Pancreas (tissue), 10 donors: ENCODE measurements at places on chromosomes 7 and 10. TPM values are rescaled to one million over a fixed set of nuclear protein-coding genes. Genes with fewer than 3 reads are reported as not detected.

GRCh38 chr7:114081606-114082425, 163.0 kb upstream of the PPP1R3A start:
- DNase-seq, result no peak
- H3K27ac ChIP-seq, result no peak overlapping the region
- H3K4me1 ChIP-seq, result peaks cover 5% of the 10 kb centered on the region
- no peak overlapping the region for H3K4me3 ChIP-seq

The HGF gene
- 0.42 TPM for total RNA-seq

The CCDC7 gene
- 8.4 TPM for total RNA-seq

DNA sequence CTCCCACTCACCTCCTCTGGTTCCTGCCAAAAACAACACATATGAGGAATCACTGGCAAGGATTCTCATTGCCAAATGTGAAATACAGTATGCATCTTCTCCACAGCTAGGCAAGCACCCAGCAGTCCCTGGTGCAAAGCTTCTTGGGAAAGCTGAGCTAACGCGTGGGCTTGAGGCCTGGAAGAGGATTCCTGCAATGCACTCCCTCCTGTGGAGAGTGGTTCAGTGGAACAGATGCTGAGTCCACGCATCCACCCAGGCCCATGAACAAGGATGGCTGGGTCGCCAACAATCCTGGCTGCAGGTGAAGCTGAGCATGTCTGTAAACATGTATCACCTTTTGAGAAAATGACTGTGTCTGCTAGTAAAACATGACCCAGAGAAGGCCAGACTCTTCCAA, 113.2 kb upstream of the CHST15 start:
- H3K36me3 ChIP-seq, result no peaks in the 10 kb centered on the region
- H3K27ac ChIP-seq, result no peak overlapping the region
- H3K27me3 ChIP-seq, result no peaks in the 10 kb centered on the region
- H3K4me3 ChIP-seq, result no peak overlapping the region
- no peaks in the 10 kb centered on the region for H3K4me1 ChIP-seq

DNA sequence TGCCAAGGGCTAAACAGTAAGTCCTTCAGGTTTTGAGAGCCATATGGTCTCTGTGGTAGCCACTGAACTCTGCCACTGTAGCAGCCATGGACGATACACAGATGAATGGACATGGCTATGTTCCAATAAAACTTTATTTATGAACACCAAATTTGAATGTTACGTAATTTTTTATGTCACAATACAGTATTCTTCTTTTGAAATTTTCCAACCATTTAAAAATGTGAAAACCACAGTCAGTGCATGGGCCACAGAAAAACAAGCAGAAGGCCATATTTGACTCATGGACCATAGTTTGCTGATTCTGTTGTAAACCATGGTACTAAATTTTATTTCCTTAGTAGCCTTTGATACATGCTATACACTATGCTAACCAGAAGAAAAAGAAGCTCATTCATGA, 361.8 kb downstream of the MAGI2 start:
- H3K36me3 ChIP-seq, result no peaks in the 10 kb centered on the region
- H3K4me1 ChIP-seq, result no peaks in the 10 kb centered on the region
- H3K4me3 ChIP-seq, result no peak overlapping the region
- DNase-seq, result no peak

DNA sequence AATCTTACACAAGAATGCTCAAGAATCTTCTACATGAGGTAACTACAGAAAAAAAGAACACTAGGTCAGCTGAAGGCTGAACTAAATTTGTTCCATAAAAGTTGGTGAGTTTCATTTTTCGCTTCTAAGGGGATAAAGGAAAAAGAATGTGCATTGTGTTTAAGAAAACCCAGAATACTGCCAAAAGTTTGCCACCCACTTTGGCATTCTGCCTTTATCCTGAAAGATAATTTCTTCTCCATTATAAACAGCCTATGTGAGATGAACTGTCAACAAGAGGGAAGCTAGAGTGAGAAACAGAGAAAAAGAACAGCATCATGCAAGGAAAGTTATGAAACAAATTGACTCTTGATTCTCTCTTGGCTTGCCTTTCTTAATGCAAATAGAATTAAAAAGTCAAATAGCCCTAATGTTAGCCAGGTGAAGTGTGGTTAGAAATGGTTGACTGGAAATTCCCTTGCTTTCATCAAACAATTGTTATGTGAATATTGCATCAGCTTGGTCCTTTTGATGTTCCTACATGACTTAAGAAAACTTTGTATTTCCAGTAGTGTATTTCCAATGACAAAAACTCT, 25.8 kb downstream of the STEAP1 start:
- H3K36me3 ChIP-seq, result no peaks in the 10 kb centered on the region
- H3K27ac ChIP-seq, result no peak overlapping the region
- DNase-seq, result no peak
- no peak overlapping the region for H3K4me3 ChIP-seq
- no peaks in the 10 kb centered on the region for H3K4me1 ChIP-seq
- no peaks in the 10 kb centered on the region for H3K27me3 ChIP-seq

The PRF1 gene
- 1.8 TPM for total RNA-seq

DNA sequence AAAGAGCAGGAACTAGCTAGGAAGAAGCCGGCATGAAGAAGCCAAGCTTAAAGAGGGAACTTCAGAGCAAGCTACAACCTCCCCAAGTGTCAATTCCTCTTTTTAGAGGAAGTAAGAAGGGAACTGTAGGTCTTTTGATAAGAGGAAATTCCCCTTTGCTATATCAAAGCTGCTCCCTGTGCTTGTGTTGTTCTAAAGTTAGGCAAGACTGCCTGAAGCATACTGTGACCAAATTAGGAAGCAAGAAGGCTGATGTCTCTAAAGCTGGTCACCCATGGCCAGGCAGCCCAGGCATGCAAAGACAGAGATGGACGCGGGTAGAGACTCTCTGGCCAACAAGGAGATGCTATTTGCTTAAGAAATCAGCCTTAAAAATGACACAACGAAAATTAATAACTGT, 87.9 kb downstream of the RNF216 start:
- no peak overlapping the region for H3K4me3 ChIP-seq
- DNase-seq, result no peak
- no peaks in the 10 kb centered on the region for H3K27me3 ChIP-seq
- no peak overlapping the region for H3K27ac ChIP-seq
- H3K36me3 ChIP-seq, result no peaks in the 10 kb centered on the region
- H3K4me1 ChIP-seq, result peaks cover 64% of the 10 kb centered on the region

GRCh38 chr7:34357068-34357467, 300.9 kb upstream of the NPSR1 start:
- no peaks in the 10 kb centered on the region for H3K36me3 ChIP-seq
- no peaks in the 10 kb centered on the region for H3K27me3 ChIP-seq
- DNase-seq, result no peak
- H3K27ac ChIP-seq, result no peak overlapping the region

- H3K4me3 ChIP-seq, result peak within 1 kb of the TSS; percentile 54
- peaks cover 6% of the 10 kb centered on the region for H3K4me1 ChIP-seq
- DNase-seq, result peak; percentile 62
- H3K27me3 ChIP-seq, result no peaks in the 10 kb centered on the region
- peak within 1 kb of the TSS; percentile 79 for H3K27ac ChIP-seq
Measured at GRCh38 chr7:93890464-93891068, at the start of gene TFPI2. Gene TFPI2, minus strand, starts transcription at chr7:93890753. Its CDS starts 75 bp downstream, at chr7:93890678.

The LEP gene
- total RNA-seq, result 0.08 TPM

- no peak for DNase-seq
- H3K36me3 ChIP-seq, result no peaks in the 10 kb centered on the region
- no peak overlapping the region for H3K27ac ChIP-seq
- peaks cover 11% of the 10 kb centered on the region for H3K27me3 ChIP-seq
Measured at GRCh38 chr10:118271671-118272070, 70.5 kb downstream of the FAM204A start.

The OPN4 gene
- not detected for total RNA-seq

GRCh38 chr10:132336064-132336746, 4.2 kb downstream of the LRRC27 start:
- no peaks in the 10 kb centered on the region for H3K4me1 ChIP-seq
- no peak overlapping the region for H3K27ac ChIP-seq
- H3K27me3 ChIP-seq, result no peaks in the 10 kb centered on the region
- DNase-seq, result no peak
- H3K36me3 ChIP-seq, result no peaks in the 10 kb centered on the region

DNA sequence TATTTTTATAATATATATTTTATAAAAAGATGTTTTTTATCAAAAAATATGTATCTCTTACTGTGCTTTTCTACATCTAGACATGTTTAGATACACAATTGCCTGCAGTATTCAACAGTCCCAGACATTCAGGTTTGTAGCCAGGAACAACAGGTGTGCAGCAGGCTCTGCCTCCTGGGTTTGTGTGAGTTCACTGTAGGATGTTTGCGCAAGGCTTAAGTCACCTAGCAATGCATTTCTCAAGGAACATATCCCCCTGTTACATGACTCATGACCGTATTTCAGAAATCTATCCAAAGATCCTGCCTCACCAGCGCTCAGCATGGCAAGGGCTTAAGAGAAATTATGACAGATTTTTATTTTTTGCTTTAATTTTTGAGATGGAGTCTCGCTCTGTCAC, 41.5 kb downstream of the PITRM1 start:
- no peak overlapping the region for H3K4me3 ChIP-seq
- H3K4me1 ChIP-seq, result peaks cover 2% of the 10 kb centered on the region

DNA sequence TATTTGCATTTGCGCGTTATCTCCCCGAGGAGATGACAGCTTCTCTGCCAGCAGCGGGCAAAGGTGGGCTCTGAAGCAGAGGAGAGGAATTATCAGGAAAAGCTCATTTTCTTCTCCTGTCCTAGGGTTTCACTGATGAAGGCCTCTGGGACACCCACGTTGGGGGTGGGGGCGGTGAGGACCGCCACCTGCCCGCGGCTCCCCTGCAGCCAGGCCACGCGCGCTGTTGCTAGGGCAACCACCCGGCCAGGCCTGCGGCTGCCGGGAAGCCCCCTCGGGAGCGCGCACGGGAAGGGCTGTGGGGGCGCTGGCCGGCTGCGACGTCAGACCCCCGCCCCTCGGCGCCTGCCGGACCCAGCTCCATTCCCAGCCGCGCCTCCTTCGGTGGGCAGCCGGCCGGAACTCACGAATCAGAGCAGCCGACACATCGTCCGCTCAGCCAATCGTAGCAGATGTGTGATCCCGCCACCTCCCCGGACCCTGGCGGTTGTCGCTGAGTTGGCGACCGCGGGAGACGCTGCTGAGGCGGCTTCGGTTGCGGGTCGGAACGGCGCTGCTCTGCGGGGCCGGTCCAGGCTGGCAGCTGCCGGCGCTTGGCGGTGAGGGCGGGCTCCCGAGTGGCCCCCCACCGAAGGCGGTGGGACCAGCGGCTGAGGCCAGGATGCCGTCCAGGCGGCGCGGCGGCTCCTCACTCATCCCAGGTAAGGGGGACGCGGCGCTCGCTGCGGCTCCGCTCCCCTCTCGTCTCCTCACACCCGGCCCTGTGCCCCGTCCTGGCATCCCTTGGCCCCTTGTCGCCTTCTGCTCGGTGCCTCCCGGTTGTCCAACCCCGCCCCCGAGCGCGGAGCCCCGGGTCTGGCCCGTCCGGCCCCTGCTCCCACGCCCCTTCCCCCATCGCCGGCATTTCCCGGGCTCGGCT, at the start of gene TPST1:
Gene TPST1, plus strand, starts transcription at position 513 of the 919 bp plus-strand sequence. CDS start 35,092 bp downstream, outside the sequence.
- peak within 1 kb of the TSS; percentile 96 for H3K4me3 ChIP-seq
- H3K27me3 ChIP-seq, result no peaks in the 10 kb centered on the region
- peak; percentile 86 for DNase-seq
- peaks cover 12% of the 10 kb centered on the region for H3K4me1 ChIP-seq

DNA sequence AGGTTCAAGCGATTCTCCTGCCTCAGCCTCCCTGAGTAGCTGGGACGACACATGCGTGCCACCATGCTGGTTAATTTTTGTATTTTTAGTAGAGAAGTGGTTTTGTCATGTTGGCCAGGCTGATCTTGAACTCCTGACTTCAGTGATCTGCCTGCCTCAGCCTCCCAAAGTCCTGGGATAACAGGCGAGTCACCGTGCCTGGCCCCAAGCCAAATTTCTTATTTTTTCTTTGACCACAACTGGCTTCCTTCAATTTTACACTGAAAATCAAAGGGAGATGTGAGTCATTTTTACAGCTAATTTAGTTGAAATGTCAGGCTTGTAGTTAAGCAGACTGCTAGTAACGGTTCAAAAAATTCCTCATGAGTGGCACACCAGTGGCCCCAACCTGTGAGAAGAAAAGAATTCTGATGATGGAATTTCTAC, 7.8 kb downstream of the RNF216 start:
- no peaks in the 10 kb centered on the region for H3K36me3 ChIP-seq
- no peak overlapping the region for H3K4me3 ChIP-seq
- H3K27ac ChIP-seq, result no peak overlapping the region
- DNase-seq, result no peak
- no peaks in the 10 kb centered on the region for H3K4me1 ChIP-seq

- no peaks in the 10 kb centered on the region for H3K27me3 ChIP-seq
- no peak overlapping the region for H3K4me3 ChIP-seq
- no peak for DNase-seq
- no peak overlapping the region for H3K27ac ChIP-seq
Measured at GRCh38 chr7:105623378-105623777, 42.1 kb upstream of the EFCAB10 start.

- no peaks in the 10 kb centered on the region for H3K4me1 ChIP-seq
- no peak overlapping the region for H3K4me3 ChIP-seq
- no peak overlapping the region for H3K27ac ChIP-seq
Measured at GRCh38 chr10:121081306-121081705, 230.1 kb downstream of the WDR11 start.

The SLC16A12 gene
- total RNA-seq, result 31.5 TPM

The GATA3 gene
- total RNA-seq, result not detected

The ZNF804B gene
- total RNA-seq, result 0.49 TPM

GRCh38 chr7:26332698-26333097, 41.0 kb downstream of the SNX10 start:
- DNase-seq, result no peak
- H3K4me3 ChIP-seq, result no peak overlapping the region
- H3K4me1 ChIP-seq, result peaks cover 5% of the 10 kb centered on the region
- no peak overlapping the region for H3K27ac ChIP-seq
- H3K36me3 ChIP-seq, result no peaks in the 10 kb centered on the region

- peaks cover 73% of the 10 kb centered on the region for H3K36me3 ChIP-seq
- H3K4me3 ChIP-seq, result no peak overlapping the region
- no peak overlapping the region for H3K27ac ChIP-seq
- no peaks in the 10 kb centered on the region for H3K27me3 ChIP-seq
- DNase-seq, result no peak
- peaks cover 7% of the 10 kb centered on the region for H3K4me1 ChIP-seq
Measured at GRCh38 chr10:124994573-124995473, 52.9 kb downstream of the ZRANB1 start.

GRCh38 chr10:13518076-13518692, 10.6 kb downstream of the BEND7 start:
- H3K27ac ChIP-seq, result no peak overlapping the region
- H3K4me3 ChIP-seq, result no peak overlapping the region
- H3K36me3 ChIP-seq, result no peaks in the 10 kb centered on the region
- no peaks in the 10 kb centered on the region for H3K27me3 ChIP-seq
- DNase-seq, result no peak
- no peaks in the 10 kb centered on the region for H3K4me1 ChIP-seq

DNA sequence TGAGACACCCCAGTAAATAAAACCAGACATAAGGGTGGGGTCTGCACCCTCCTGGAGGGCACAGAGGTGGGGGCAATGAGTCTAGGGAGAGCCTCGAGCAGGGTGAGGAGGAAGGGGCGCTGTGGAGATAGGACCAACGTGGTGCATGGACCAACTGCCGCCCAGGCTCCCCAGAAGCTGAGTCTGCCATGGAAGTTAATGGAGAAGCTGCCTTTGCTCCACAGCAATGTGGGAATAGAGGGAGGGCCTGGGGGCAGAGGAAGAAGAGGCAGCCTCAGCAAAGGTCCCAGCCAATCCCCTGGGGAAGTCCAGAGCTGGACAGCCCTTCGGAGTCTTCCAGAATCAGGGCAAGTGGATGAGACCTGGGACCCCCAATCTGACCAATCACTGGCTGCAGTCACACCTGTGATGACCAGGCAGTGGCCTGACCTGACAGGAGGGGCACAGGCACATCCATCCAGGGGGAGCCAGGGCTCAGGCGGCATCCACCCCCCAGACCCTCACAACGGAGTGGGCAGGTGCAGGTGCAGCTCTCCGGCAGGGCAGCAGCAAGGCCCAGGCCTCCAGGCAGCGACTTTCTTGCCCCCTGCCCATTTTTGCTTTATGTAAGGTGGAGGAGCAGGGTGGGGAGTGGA, 242.2 kb upstream of the PPP2R2D start:
- no peak overlapping the region for H3K4me3 ChIP-seq
- H3K27ac ChIP-seq, result no peak overlapping the region
- H3K36me3 ChIP-seq, result no peaks in the 10 kb centered on the region
